Cerebellum (tissue), 4 donors: ENCODE measurements at places on chromosomes 5 and 9. TPM values are rescaled to one million over a fixed set of nuclear protein-coding genes. Genes with fewer than 3 reads are reported as not detected.

GRCh38 chr9:34580358-34580757 lies 9.2 kb downstream of the CNTFR start:
- no peak for DNase-seq

DNA sequence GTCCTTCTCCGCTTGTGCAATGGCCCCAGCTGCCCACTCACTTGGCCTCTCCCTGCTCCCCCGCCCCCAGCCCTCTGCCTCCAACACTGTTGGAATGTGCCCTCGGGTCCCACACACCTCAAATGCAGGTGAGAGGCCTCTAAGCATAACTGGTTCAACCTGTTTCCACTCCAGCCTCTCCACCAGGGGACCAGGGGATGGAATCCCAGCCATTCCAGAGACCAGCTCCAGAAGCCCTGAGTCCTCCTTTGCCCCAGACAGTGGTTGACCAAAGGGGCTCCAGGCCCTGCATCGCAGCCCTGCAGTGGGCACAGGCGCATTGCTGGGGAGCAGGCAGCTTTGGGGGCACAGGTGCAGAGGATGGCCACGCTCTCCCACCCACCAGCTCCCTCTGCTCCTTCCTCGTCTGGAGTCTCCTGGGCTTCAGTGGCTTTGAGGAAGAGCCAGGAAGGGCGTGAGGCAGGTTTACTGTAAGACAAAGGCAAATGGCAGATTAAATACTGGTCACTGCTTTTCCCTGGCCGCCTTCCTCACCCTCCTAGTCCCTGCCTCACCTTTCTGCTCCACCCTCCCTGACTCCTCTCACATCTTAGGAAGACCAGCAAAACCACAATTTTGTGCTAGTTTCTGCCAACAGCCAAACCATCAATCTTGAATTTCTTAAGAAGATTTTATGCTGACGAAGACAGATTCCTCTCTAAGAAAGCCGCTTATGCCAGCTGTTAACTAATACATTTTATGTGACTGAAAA lies 29.1 kb upstream of the IRX2 start:
- DNase-seq, result no peak

- no peak for DNase-seq
These were observed 507.0 kb downstream of the MAT2B start for GRCh38 chr5:164012371-164012770.

SLC25A2 gene
- total RNA-seq, result 0.36 TPM

LRRC26 gene
- total RNA-seq, result 0.91 TPM
